C1 segment of cervical spinal cord (tissue), 14 donors: ENCODE measurements at places on chromosomes 5 and 9.

DNA sequence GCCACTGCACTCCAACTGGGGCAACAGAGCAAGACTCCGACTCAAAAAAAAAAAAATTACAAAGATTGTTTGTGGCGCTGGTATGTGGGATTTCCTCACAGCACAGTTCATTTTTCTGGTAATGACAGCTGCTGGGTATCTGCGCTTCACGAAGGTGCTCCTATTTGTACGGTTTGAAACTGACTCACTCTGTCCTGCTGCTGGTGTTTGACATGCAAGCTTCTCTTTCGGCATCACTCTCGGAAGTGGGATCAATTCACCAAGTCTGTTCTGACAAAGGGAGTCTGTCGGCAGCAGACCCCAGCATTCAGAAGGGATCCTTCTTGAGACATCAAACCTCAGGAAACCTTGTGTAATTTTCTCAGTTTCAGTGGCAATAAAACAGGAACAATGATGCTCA, 26.3 kb downstream of the MAML1 start:
- no peak for DNase-seq

GRCh38 chr9:93644397-93645088, 68.2 kb downstream of the PHF2 start:
- no peak for DNase-seq

DNA sequence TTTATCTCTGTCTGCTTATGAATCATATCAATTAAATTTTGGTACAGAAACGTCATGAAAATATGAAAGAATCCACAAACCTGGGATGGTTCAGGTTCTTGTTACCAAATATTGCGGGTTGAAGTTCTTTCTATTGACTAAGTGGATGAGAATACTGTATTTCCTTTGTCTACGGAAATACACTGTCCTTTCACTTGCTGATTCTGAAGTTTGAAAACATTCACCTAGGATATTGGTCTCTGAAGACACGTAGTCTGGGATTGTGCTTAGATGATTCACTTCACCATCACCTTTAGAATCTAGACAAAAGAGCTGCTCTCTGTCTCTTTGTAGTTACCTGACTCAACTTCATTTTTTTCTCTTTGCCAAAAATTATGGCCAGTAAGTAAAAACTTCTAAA, 222.4 kb downstream of the FBN2 start:
- no peak for DNase-seq

DNA sequence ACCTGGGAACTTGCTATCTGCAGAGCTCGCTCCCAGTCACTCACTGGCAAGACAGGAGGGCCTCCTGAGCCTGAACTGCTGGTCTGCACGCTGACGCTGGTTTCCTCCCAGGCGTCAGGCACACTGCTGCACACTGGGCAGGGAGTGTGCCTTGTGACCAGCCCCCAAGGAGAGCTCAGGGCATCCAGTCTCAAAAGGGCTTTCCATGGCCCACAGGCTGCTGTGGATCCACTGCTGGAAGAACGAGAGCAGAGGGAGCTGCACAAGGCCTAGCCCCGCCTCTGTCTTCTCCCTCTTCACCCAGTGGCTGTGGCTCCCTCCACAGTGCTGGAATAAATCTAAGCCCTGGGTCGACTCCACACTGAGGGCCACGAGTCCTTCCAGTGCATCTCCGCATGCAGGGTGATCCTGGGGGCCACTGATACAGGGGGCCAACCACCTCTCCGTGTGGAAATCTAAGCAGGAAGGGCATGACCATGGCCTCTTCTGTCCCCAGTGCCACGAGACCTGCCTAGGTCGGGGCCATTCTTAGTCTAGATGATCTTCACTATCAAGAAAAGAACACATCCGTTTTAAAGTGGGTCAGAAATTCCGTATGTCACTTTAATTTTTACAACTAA, 93.6 kb downstream of the CAMSAP1 start:
- DNase-seq: no peak

DNA sequence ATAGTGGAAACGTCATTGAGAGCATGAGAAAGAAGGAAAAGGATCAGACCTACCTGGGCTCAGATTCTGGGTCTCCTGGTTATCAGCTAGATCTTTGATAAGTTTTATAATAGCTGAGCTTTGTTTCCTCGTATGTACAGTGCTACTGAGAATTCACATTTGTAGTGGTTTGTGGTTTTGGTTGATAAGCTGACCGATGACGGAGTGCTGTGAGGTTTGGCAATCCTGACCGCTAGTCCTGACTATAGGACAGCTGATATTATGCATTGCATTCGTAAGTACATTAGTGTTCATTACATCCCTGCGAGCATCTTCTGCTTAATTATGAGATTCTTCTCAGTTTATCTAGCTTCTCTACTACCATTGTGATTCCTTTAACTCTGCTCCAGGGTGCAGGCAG, 190.7 kb upstream of the SLC27A6 start:
- no peak for DNase-seq

- DNase-seq: no peak
Observed at GRCh38 chr9:93492327-93492726, 38.9 kb upstream of the FAM120AOS start.

- DNase-seq: no peak
Observed at GRCh38 chr9:1208157-1208556, 158.0 kb downstream of the DMRT2 start.

DNA sequence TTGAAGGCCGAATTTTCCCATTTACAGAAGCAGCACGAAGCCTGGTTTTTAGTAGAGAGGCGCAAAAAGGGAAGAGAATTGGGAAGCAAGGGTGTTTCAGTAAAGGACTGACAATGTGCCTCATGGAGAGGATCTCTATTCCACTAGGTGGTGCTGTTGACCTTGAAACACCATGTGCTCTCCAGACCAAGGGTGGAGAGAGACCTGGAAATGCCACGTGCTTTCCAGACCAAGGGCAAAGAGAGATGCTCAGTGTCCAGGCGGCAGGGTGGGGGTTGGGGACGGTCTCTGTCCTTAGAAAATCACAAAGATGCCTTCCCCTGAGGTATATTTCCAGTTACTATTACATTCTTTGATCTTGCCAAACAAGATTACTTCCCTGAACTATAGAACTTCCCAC, 425.3 kb downstream of the CSNK1G3 start:
- DNase-seq: no peak

- DNase-seq: no peak
Observed at GRCh38 chr5:178199581-178200434, 4.5 kb upstream of the HNRNPAB start.

DNA sequence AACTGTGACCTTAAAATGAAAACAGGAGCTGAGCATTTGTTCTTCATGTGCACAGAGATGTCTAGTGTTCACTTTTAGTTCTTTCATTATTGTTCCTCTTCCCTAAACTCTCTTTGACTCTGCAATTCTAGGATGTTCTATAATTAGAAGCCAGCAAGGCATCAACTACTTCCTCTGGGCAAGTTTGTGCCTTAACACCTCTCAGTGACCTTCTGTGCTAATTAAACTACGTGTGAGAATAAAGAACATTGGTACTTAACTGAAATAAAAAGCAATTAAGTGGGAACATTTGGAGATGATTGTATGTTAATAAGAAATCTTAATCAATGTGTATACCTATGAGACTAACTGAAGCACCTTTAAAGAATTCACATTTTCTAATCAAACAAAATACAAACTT, 242.8 kb downstream of the RASEF start:
- DNase-seq: no peak

- no peak for DNase-seq
Observed at GRCh38 chr5:96823900-96824380, 16.2 kb upstream of the ERAP1 start.

DNA sequence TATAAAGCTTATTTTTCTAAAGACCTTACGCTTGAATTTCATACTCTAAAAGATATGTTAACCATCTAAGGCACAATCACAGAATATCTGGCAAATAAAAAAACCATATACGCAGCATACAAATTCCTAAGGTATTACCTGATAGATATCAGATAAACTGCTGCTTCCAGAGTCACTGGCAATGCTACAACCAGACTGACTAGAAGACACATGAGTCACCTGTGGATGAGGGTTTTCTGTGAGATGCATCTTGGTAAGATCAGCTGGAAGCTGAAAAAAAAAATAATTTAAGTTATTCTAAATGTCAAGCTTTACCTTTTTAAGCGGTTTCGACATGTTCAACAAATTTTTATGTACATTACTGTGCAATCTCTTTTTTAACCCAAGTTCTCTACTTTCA, 113.8 kb downstream of the RAPGEF6 start:
- DNase-seq: no peak

- DNase-seq: no peak
Observed at GRCh38 chr5:143124593-143124992, 278.9 kb downstream of the NR3C1 start.

- DNase-seq: no peak
Observed at GRCh38 chr5:154478224-154478565, at the start of gene HAND1. TSS of gene HAND1 (minus strand) at chr5:154478227. CDS start at chr5:154478008, 219 bp downstream.

GRCh38 chr9:13860019-13860418, 453.9 kb downstream of the NFIB start:
- no peak for DNase-seq

DNA sequence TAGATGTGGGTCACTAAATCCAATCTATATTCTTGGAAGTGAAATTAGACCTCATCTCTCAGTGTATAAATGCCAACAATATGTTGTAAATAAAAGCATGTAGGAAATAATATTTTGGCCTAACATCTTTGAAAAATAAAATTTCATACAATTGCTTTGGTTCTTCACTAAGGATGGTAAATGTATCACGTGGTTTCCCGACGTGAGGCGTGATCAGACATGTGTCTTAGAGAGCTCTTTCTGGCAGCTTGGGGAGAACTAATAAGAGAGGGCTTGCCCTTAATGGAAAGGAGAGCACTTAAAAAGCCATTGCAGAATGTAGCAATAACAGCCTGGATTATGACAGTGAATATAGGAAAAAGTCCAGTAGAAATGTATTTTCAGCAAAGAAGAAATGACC, 602.6 kb downstream of the CDH12 start:
- DNase-seq: no peak

DNA sequence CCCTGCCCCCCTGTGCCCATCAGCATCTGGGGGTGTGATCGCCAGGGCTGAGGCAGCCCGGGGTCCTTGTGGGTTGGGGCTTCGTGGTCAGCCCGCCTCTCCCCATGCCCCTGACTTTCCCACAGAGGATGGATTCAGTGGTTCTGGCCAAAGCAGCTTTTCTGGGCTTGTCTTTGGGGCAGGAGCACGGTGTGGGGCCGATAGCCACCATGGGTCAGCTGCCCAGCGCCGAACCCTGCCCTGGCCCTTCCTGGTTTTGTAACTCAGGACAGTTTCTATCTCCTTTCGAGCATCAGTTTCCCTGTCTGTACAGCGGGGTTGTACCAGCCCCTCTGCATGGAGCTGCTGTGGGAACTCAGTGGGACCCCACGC, 77.1 kb downstream of the HMCN2 start:
- no peak for DNase-seq

DNA sequence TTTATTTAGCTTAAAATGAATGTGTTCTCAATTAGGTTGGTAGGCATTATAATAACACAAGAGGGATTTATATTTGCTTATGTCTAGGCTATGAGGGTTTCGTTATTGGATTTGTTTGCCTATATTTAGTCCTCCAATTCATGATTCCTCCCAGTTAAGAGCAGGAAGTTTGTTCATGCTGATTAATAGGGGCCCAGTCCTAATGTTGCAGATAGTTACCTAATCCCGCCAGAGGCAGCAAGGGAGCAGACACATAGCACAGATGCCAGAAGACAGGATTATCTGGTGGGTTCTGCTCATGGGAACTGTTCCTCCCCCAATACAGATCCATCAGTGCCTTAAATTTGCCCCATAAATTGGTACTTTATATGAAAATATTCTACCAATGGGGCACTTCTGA, 100.8 kb upstream of the TLE4 start:
- no peak for DNase-seq

- DNase-seq: no peak
Observed at GRCh38 chr9:115216873-115217272, 98.9 kb upstream of the TNC start.
